NCI-H1105 (cell line): ENCODE measurements at places on chromosomes 3 and 15.

DNA sequence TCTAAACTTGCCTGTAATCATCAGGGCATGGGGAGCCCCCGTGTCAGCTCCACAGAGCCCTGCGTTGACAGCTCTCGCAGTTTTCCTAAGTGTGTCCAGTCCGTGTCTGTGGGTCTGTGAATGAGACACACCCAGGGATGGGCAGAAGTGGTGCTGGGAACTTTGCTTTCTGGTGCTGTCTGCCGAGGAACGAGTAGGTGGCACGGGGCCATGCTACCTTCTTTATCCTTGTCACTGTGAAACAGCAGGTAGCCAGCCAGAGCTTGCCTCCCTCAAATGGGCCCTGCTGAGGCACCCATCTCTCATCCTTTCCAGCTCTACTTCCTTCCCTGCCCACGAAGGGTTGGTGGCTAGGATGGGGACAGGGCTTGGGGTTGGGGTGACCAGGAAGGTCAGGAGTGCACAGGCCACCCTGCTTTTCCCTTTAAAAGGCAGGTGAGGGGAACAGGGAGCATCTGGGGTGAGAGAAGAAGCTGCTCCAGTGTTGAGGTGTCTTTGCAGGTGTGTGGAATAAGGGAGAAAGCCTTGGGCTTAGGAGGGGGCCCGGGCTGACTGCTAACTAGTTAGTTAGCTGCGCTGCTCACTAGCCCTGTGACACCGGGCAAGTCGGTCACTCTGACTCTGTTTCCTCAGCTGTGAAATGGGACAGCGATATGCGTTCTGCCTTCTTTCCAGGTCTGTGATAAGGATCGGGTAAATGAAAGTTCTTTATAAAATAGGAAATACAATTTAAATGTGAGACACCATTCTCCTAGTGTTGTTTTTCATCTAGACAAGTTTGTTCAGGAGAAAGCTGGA, 27.9 kb downstream of the PDIA5 start:
- no peak for DNase-seq

DNA sequence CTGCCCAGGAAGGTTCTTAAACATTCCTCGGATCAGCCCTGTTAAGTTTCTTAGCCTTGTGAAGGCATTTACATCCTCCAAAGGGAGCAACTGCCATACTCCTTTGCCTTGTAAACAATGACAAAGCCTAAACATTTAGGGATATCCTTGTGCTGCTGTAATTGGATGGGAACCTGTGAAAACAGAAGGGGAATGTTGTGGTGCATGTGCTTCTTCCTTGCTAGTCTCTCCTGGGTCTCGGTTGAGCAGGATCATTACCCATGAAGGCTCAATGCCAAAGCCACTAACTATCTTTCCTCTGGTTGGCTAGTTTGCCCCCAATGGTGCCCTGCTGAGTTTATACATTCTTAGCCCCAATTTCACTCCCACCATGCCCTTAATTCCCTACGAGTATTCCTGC, 17.3 kb downstream of the CHRNA3 start:
- no peak for DNase-seq

GRCh38 chr15:25803541-25803940, 59.6 kb downstream of the ATP10A start:
- no peak for DNase-seq

DNA sequence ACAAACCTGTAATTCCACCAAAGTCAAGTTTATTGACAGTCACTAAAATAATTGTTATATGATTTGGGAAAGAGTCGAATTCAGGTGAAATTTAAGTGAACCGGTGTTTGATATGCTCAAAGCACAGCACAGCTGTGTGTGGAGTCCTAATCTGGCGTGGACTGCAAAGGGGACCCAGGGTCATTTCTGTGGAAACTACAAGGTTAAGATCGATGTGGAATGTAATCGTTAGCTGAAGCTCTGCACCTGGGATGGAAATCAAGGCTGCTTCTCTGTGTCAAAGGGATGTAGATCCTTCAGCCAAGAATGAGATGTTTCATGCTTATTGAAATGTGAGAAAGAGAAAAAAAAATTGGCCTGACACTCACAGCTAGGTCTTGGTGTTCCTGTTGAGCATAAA, 1.6 kb upstream of the ELP6 start:
- no peak for DNase-seq

- DNase-seq, result no peak
Observed at GRCh38 chr3:172630316-172630715, 80.6 kb downstream of the NCEH1 start.

DNA sequence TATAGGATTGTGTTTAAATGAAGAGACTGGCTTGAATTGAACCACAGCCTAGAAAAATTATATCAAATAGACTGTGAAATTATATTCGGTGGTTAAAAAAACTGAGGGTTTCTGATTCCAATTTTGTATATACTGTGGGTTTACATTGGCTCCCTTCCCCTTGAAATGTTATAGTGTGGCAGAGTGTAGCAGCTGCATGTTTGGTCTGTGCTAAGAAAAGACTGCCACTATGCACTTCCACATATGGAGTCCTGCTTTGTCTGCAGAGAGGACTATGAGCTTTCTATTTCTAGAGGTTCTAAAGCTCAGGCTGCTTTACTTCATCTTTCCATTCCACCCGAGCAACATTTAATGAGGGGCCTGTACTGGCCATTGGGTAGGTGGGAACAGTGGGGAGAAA, 112.3 kb downstream of the P3H2 start:
- no peak for DNase-seq

- peak; percentile 95 for DNase-seq
Observed at GRCh38 chr3:196632046-196632751, 7.3 kb upstream of the NRROS start.

GRCh38 chr15:80596521-80596976, 98.6 kb upstream of the ABHD17C start:
- no peak for DNase-seq

DNA sequence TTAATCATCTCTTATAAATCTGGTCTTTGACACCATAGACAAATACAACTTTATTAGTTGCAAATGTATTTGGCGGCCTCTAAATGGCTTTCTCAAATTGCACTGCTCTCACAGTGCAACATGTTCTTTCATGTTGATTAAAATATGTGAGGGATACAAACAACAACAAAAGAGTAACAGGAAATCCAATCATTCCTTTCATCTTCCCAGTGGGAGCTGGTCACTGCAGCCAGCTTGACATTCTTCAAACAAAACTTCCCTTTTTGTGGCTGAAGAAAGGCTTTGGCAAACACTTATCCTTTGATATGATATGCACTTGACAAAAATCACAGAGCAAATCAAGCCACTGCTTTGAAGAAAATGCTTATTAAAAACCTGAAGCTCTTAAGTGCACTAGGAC, 973.6 kb downstream of the EPHA3 start:
- DNase-seq, result peak; percentile 47

GRCh38 chr3:138019281-138020069, 9.5 kb downstream of the CLDN18 start:
- DNase-seq, result no peak

- DNase-seq, result no peak
Observed at GRCh38 chr3:183074881-183075280, 24.4 kb downstream of the MCCC1 start.
